Amygdala (tissue), 56 donors: ENCODE measurements at places on chromosomes 12 and 14.

GRCh38 chr12:11805680-11806079, 156.2 kb downstream of the ETV6 start:
- no peak for DNase-seq

GRCh38 chr12:32906399-32907165, 10.0 kb upstream of the PKP2 start:
- no peak for DNase-seq

- no peak for DNase-seq
These were observed 5.7 kb upstream of the DTX1 start for GRCh38 chr12:113050795-113051194.

- no peak for DNase-seq
These were observed 336.8 kb downstream of the NAV3 start for GRCh38 chr12:78167510-78167909.

DNA sequence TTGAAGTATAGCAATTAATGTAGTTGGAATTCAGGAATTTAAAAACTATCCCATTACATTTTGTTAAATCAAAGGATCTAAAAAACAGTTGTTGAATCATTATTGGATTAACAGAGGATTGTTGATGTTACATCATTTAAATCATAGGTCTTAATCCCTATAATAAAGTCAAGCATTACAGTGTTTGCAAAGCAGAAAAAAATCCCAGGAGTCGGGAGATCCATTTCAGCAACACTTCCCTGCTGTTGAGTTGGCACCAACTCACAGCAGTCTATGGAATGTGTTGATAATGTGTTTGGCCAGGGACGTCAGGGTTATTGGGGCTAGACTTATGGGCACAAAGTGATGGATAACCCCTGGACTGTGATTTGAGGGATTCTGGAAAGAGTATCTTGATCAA, 99.1 kb upstream of the TMTC1 start:
- DNase-seq: no peak

DNA sequence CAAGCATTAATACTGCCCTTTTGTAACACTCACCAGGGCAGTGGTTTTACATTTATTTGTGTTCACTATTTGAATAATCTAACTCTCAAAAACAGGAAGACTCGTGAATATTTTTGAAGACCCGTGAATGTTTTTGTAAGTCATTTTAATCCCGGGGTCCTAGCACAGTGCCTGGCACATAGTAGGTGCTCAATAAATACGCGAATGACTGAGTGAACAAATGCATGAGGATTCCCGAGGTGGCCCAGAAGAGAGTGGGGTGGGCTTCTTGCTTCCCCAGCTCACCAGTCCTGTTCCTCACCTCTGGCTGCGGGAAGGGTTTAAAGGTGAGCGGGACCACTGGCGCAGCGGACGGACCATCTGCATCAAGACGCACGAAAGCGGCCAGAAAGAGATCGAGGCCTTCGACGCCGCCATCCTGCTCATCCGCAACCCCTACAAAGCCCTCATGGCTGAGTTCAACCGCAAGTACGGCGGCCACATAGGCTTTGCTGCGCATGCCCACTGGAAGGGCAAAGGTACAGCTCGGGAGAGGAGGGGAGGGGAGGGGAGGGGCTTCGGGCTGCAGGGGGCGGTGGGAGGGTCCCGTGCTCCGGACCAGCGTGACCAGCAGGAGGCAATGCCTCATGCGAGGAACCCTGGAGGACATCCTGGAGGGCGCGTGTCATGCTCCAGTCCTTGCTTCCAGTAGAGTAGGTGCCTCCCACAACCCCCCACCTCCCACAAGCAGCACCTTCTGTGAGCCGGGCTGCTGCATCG, 98.9 kb downstream of the CMKLR1 start:
- DNase-seq: no peak

DNA sequence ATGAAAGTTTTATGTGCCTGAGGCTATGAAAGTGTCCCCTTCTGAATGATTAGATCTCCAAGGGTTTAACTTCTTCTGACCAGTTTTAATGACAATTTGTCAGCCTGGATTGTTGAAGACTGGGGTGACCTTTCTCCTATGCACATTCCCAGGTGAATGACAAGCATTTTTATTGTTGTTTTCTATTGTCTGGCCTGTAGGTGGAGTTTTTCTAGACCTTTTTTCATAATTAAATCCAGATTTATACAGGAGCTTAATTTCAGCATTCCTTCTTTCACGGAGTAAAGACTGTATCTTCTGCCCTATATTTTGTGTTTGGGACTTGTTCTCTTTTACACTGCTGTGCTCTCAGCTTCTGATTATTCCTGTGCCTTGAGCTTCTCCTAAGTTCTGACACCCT, 125.0 kb upstream of the FAR2 start:
- no peak for DNase-seq

GRCh38 chr14:58292187-58292586, 6.2 kb upstream of the ARID4A start:
- DNase-seq: no peak

DNA sequence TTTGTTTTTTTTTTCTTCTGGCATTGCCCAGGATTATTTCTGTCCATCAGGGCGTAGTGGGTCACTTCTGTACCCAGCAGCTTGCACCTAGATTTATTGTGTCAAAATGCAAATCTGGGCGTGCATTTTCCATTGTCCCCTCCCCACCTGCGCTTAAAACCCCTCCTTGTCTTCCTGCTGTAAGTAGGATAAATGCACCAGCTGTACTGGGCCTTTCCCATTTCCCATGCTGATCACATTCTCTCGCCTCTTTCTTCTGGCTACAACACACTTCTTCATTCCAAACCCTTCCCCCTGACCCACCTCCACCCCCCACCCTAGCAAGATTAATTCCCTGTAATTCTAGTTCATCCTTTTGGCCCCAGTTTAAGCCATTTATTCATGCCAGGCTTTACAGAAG, 128.0 kb downstream of the ETV6 start:
- DNase-seq: no peak

GRCh38 chr12:112479413-112479812, 60.7 kb downstream of the PTPN11 start:
- DNase-seq: no peak

- DNase-seq: no peak
These were observed 2.1 kb downstream of the PRPH start for GRCh38 chr12:49296836-49297694.

DNA sequence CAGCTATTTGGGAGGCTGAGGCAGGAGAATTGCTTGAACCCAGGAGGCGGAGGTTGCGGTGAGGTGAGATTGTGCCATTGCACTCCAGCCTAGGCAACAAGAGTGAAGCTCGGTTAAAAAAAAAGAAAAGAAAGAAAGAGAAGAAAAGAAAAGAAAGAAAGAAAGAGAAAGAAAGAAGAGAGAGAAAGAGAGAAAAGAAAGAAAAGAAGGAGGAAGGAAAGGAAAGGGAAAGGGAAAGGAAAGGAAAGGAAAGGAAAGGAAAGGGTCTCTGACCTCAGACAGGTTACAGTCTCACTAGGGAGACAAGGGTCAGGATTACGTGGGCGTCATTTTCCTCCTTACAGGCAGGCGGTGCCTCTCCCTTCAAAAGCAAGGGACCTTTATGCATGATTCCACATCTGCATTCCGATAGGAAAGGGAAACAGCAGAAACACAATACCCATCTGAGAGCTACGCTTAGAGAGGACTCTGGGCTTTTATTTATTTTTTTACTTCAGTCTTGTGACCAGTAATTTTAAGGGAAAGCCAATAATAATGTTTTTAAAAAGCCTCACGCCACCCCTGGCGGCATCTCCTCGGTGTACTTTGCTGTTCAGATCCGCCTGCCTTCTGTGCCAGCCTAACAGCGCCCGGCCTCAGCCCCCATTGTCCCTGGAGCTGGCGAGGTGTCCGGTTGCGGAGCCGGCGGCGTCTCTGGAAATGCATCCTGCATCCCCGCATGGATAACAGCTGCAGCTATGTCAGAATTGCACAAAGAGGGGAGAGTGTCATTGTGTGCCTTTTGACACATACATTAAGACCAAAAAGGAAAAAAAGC, 945 bp upstream of the HIP1R start:
- DNase-seq: no peak

DNA sequence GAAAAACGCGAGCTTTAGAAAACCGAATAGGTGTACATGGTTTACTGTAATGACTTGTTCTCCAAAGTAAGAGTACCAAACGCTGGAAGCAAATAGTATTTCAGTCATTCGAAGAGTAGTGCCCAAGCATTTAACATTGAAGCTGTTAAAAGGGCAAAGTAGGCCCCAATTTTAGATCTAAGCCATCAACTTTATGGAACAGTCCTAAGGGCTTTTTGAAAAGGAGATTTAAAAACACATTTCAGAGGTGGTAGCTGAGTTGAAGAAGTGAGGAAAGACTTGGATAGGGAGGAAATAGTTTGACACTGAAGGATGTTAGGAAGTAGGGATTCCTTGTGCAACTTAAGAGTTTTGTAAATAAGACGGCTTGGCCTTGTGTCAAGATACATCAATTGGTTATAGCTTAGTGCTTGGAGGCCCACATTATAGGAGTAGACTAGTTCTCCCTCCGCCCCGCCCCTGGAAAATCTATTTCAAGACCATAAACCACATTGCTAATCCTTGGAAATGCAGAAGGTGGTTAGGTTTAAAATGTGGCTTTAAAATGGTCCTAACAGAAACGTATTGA, 783 bp upstream of the TUBA1B start:
- DNase-seq: peak; percentile 3

DNA sequence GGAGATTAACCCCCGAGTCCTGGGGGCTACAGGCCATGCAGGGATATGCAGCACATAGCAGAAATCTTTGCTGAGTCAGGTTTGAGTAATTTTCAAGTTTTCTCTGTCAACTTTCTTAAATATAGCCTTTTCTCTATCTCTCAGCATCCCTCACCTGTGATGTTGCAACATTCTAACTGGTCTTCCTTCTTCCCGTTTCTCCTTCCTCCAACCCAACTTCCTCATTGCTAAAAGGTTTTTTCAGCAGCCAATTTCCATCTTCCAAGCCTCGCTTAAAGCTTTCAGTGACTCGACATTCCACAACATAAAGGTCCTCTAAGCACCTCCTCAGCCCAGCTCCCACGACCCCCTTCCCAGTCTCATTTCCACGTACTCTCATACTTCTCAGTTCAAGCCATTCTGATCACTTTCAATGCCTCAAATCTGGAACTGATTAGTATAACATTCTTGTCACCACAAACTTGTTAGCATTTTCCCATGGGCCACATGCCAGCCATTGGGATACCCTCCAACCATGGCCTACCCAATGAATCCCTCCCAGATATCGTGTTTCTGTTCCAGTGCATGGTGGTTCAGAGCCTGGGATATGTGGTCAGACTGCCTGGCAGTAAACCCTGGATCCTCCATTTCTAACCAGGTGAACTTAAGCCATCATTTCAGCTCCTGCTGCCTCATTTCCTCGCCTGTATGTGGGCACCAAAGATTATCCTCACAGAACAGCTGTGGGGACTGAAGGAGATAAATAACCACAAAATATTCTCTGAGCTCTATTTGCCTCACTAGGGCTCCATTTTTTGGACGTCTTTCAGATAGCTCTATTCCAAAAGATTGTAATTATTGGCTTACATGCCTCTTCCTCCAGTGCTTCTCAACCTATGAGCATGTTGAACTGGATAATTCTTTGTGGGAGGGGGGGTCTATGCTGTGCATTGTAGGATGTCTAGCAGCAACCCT, 65.8 kb downstream of the KCNK10 start:
- no peak for DNase-seq

DNA sequence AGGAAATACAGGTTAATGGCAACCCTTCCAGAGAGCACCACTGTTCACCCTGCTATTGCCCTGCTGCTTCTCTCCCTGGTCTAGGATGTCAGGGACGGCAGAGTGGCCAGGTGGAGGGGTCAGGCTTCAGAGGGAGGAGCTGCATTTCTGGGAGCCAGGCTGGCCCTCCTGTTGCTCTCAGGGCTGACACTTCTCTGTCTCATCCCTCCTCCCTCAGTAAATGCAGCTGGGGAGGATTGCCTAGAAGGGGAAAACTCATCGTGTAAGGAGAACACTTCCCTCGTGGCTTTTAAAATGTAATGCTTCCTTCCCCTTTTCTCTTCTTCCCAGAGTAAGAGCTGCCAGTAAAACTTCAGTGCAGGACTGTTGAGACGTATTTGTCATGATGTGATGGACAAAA, 20.8 kb downstream of the SUSD6 start:
- no peak for DNase-seq

- DNase-seq: no peak
These were observed 75.1 kb downstream of the NOC4L start for GRCh38 chr12:132219323-132219722.

DNA sequence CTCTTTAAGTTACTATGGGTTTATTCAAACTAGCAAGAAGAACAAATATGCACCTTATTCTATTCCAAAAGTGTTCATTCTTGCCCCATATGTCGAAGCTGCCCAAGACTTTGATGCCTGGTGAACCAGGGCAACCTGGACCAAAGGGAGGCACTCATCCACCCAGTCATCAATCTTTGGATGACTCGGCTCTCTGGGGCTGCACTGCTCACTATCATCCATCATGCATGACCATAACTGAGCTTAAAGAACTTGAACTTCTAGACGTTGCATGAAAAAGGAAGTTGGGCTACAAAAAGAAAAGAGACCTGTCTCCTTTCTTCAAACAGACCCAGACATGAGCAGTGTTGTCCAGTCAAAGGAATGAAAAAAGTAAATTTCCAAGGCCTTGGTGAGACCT, 1.2 kb downstream of the KRT4 start:
- DNase-seq: no peak

- DNase-seq: no peak
These were observed 184.6 kb downstream of the MDGA2 start for GRCh38 chr14:47490766-47491165.

- no peak for DNase-seq
These were observed 106.7 kb upstream of the TMPO start for GRCh38 chr12:98408681-98409080.

GRCh38 chr14:73953731-73954130, 3.6 kb downstream of the COQ6 start:
- no peak for DNase-seq

DNA sequence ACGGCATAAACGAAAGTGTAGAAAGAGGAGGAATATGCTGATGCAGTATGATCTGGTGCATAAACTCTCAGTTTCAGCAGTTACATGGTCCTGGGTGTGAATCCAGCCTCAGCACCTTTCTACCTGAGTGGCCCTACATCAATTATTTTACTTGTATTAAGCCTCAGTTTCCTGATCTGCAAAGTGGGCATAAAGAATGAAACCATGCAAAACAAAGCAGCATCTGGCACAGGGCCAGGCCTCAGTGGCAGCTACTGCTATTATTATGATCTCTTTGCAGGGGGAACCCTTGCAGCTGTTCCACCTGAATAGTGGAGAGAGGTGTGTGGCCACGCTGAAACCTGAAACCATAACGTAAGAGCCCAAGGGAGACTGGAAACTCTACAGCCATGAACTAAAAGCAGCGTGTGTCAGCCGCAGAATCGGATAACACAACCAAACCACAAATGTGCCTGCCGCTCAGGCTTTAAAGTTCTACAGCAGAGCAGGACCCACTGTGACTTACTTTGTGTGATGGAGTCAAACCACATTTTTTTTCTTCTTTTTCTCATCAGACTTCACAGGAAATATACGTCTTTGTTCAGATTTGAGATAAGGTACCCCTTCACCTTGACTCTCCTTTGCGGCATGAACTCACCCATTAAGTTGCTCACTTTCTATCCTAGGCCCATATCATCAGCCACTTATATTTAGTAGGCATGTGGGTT, 29.2 kb upstream of the FOS start:
- DNase-seq: no peak

- DNase-seq: no peak
These were observed 20.1 kb downstream of the NID2 start for GRCh38 chr14:52048641-52049204.
